ENCODE measurements at places on chromosomes 1 and 21.

- peak; percentile 75 for DNase-seq
Observed at GRCh38 chr1:160795951-160796383, at the start of gene LY9. LY9 (plus strand) TSS chr1:160796174; CDS start chr1:160796188, 14 bp downstream.

DNA sequence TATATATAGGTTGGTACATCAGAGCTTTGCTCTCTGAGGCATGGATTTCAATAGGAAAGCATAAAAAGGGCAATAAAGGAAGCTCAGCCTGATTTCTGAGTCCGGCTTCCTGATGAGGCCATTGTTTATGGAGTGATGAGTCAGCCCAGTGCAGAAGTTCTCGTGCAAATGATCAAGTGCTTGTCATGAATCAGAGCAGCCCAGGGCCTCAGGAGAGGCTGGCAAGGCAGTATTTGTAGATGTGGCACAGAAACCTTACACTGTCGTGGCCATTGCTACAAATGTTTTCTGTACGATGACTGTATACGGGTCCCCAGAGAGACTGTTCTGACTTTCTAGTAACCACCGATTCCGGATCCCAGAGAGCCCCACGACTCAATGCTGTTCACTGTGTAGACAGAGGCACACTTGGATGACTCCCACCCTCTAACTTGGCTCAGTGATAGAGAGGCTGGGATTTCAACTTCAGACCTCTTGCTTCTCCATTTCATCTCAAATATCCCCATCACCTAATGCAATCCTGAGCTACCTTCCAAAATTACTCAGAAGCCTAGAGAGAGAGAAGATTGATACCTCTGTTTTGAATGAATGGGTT is 26.8 kb downstream of the UMODL1 start:
- no peak for DNase-seq

DNA sequence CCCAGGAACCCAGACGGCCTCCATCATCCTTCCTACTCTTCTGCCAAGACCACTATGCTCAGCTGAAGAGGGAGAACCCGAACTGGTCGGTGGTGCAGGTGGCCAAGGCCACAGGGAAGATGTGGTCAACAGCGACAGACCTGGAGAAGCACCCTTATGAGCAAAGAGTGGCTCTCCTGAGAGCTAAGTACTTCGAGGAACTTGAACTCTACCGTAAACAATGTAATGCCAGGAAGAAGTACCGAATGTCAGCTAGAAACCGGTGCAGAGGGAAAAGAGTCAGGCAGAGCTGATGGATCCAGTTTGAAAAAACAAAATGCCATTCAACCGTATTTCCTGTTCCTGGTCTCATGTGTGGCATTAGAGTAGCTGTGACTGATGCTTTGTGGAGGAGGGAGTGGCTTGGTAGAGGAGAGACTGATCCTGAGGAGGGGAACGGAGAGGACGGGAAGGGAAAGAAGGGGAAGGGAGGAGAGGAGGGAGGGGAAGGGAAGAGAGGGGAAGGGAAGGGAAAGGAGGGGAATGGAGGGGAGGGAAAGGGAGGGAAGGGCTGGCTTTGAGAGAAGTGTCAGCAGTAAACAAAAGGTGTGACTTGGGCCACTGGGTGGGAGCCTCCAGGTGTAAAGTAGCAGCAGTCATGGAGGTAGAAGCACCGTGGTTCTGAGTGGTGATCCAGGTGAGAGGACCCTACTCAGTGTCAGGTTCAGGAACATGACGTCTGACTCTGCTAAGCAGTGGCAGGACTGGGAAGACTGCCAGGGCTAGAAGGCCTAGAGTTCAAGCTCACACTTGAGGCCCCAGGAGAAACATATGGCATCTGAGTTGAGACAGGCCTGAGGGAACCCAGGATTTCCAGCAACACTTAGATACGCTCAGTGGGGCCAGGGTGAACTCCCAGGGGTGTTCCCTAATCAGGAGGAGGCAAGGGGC is 846 bp downstream of the HMGB4 start:
- no peak for DNase-seq

DNA sequence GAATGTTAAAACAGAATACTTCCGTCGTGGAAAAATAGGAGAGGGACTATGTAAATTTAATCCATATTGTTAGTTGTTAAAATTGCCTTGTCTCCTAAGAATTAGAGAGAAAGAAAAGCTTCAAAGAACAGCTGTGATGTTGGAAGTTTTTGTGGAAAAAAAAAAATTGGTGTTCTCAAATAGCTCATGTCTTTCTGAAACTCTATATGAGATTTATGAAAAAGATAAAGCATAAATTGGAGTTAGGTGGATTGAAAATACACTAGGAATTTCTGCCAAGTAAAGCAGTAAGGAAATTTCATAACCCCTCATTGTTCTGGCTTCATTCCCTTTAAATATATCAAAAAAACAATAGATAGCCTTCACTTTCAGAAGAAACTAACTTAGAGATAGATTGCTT is 274.0 kb upstream of the ADAMTS5 start:
- DNase-seq, result no peak

GRCh38 chr21:35324372-35325220 is 275.5 kb upstream of the RUNX1 start:
- DNase-seq, result no peak

DNA sequence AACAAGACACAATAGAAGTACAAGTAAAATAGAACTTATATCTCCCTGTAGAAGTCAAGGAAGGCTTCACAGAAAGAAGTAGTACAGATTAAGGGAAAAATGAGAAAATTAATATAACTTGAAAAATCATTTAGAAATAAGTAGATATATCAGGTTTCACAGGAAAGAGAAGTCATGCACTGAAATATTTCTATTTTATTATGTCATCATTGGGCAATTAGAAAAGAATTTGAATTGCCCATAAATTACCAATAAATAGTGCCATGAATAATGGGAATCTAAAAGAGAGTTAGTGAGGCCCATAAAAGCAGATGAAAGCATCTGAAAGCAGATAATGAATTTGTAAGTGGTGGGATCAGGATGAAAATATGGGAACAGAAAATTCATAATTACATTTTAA is 1597.8 kb downstream of the PLA2G4A start:
- DNase-seq, result no peak

- DNase-seq, result no peak
Observed at GRCh38 chr1:208181364-208181763, 62.8 kb downstream of the PLXNA2 start.

GRCh38 chr1:193706766-193707165 is 520.4 kb upstream of the B3GALT2 start:
- no peak for DNase-seq

GRCh38 chr1:225662155-225662554 is 9.2 kb upstream of the ENAH start:
- DNase-seq, result no peak

- DNase-seq, result no peak
Observed at GRCh38 chr1:186750257-186750656, 70.0 kb upstream of the PTGS2 start.

DNA sequence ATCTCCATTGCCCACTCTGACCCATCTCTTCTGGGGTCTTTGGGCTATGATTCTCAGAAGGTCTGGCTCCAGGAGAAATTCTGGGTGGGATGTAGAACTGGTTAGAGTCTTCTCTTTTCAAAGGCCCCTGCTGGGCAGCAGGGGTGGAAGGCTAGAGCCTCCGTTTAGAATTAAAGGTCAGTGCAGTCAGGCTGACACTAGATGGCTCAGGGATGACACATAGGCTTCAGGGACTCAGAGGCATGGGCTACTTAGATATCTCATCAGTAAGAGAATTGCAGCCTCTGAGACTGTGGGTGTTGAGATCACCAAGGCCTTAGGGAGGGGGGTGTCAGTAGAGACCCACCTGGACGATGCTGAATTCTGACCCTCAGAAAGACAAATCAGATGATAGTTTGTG is 12.6 kb upstream of the PPM1J start:
- no peak for DNase-seq

GRCh38 chr1:151541752-151542151 is 1.6 kb downstream of the TUFT1 start:
- DNase-seq, result no peak

DNA sequence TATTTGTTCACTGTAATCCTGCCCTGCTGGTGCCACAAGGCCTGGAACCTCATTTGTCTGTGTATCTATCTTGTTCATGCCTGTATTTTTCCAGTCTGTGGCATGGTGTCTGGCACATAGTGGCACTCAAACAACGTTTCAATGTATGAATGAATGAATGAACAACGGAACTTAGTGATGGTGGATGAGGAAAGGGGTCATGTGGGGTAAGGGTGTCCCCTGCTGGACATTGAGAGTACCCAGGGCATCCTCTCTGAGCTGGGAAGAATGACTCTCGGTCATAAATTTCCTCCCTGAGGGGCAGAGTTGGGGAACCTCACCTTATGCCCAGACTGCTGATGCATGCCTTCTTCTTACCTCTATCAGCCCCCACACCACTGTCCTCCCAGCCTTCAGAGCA is 18.9 kb upstream of the ZNF683 start:
- DNase-seq, result no peak

DNA sequence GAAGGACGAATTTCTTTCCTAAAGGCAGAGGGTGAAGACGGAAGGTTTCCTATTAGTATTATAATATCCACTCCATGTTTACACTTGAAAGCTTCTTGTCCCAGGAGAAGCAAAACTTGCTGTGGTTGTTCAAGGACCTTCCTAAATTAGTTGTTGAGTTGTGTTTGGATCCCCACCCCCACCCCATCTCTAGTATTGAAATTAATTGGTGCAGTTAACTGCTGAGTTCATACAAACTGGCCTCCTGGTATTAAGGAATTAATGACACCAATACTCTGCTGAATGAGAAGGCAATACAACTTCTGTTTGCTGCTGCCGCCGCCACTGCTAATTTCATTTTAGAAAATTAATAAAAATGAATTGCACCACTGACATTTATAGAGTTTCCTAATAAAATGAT is 308.8 kb downstream of the CAMTA1 start:
- no peak for DNase-seq

DNA sequence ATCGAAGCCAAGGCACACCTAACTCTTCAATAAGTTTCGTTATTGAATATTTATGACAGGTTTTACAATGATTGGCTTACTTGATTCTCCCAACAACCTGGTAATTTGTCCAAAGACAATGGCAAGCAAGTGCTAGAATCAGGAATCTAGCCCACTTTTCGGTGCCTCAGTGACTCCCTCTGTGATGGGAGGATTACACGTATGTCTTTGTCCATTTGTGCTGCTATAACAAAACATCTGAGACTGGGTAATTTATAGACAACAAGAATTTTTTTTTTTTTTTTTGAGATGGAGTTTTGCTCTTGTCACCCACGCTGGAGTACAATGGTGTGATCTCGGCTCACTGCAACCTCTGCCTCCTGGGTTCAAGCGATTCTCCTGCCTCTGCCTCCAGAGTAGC is 2.4 kb upstream of the LIN9 start:
- DNase-seq, result no peak

- no peak for DNase-seq
Observed at GRCh38 chr1:172674831-172675613, 16.1 kb downstream of the FASLG start.

DNA sequence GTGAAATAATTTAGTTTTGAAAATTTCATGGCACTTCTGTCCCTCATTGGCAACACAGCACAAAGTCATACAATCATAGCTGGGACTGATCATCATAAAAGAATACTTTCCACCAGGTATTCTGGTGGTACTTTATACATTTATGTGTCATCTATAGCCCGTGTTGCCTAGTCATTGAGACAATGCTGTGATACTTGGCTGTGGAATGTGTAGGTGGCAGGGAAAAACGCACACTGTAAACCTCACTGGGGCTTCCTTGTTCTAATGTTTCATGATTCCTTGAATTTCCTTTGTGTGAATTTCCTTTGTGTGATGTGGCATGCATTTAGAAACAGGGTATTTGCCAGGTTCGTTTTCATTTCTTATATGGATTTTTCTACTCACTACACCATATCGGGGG is 118.3 kb downstream of the FMN2 start:
- no peak for DNase-seq

DNA sequence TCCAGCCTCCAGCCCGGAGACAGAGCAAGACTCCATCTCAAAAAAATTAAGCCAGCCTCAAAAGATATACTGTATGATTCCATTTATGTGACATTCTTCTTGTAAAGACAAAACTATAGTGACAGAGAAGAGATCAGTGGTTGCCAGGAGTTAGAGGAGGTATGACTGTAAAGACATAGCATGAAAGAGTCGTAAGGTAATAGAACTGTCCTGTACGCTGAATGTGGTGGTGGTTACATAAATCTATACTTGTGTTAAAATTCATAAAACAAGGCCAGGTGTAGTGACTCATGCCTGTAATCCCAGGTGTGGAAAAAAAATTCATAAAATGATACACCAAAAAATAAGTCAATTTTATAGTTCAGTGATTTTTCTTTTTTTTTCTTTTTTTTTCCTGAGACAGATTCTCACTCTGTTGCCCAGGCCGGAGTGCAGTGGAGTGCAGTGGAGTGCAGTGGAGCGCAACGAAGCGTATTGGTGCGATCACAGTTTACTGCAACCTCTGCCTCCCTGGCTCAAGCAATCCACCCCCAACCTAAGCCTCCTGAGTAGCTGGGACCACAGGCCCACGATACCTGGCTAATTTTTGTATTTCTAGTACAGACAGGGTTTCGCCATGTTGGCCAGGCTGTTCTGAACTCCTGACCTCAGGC is 84.9 kb upstream of the CXADR start:
- peak; percentile 75 for DNase-seq

- DNase-seq, result no peak
Observed at GRCh38 chr1:182910143-182910542, 42.8 kb downstream of the SHCBP1L start.

DNA sequence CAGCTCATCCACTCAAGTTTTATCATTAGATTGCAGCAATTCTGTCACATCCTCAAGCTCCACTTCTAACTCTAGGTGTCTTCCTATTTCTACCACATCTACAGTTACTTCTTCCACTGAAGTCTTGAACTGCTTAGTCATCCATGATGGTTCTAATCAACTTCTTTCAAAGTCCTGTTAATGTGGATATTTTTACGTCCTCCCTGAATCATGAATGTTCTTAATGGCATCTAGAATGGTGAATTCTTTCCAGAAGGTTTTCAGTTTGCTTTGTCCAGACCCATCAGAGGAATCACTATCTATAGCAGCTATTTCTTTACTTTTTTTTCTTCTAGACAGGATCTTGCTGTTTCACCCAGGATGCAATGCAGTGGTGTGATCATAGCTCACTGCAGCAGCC is 78.0 kb upstream of the RNPC3 start:
- no peak for DNase-seq

DNA sequence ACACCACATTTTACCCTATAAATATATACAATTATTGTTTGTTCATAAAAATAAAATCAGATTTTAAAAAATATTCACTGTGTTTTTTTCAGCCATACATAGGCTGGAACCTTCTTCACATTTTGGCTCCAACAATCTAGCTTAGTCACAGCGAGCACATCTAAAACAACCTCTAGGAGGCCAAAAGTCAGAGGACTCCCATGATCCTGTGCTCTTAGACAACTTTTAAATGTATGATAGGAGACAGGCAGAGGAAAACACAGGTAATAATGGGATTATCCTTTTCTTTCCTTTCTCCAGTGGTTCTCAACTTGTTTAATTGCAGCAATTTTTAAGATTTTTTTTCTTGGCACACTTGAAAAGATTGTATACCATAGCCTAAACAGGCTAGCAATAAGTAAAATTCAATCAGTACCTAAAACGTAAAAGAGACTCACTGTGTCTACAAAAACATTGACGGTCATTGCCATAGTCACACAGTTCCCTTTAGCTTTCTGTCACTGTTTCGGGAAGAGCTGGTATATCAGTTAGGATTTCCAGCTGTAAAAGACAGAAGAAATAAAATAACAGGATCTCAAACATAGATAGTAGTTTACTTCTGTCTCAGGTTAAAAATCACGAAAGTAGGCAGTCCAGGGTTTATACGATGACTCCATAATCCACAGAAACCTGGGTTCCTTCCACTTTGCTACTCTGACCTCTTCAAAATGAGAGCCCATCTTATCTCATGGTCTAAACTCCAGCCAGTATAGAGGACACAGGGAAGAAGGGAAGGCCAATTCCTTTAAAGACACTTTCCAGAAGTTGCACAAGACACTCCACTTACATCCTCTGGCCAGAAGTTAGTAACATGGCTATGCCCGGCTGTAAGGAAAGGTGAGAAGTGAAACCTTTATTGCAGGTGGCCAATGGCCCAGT is 39.2 kb upstream of the CR1L start:
- no peak for DNase-seq

All from GM06990 (cell line).